ENCODE measurements at places on chromosomes 1 and 21. TPM values are rescaled to one million over a fixed set of nuclear protein-coding genes. Genes with fewer than 3 reads are reported as not detected.

SYT6 gene
- total RNA-seq, result 0.12 TPM

TMIGD3 gene
- 6.0 TPM for total RNA-seq

GNAT2 gene
- not detected for total RNA-seq

LCE6A gene
- not detected for total RNA-seq

TDRD10 gene
- total RNA-seq, result 16.5 TPM

L1TD1 gene
- total RNA-seq, result 0.68 TPM

LRRC3 gene
- 1.6 TPM for total RNA-seq

GAS5 gene
- total RNA-seq, result 307 TPM

GJA8 gene
- not detected for total RNA-seq

KLHDC7A gene
- not detected for total RNA-seq

CYP4X1 gene
- total RNA-seq, result 16.3 TPM

S100A7A gene
- total RNA-seq, result not detected

JTB gene
- total RNA-seq, result 88.3 TPM

A3GALT2 gene
- 0.36 TPM for total RNA-seq

MROH9 gene
- 0.10 TPM for total RNA-seq

HMGB4 gene
- total RNA-seq, result not detected

NCSTN gene
- total RNA-seq, result 67.3 TPM

KIF26B gene
- 0.58 TPM for total RNA-seq

VWA1 gene
- total RNA-seq, result 35.6 TPM

C1orf167 gene
- total RNA-seq, result 1.3 TPM

ZNF697 gene
- total RNA-seq, result 5.1 TPM

SYPL2 gene
- 6.2 TPM for total RNA-seq

FMO5 gene
- 2.9 TPM for total RNA-seq

PLXNA2 gene
- total RNA-seq, result 37.3 TPM

LRRC39 gene
- total RNA-seq, result 1.4 TPM

PBXIP1 gene
- total RNA-seq, result 119 TPM

KRTAP21-2 gene
- not detected for total RNA-seq

MSH4 gene
- 0.72 TPM for total RNA-seq

CD5L gene
- 1.0 TPM for total RNA-seq

TDRD5 gene
- total RNA-seq, result not detected

SLC2A5 gene
- 5.8 TPM for total RNA-seq

CATSPERE gene
- 2.0 TPM for total RNA-seq

CELA3B gene
- 1.8 TPM for total RNA-seq

LRRN2 gene
- 6.8 TPM for total RNA-seq

C1orf116 gene
- 0.13 TPM for total RNA-seq

NTNG1 gene
- 1.0 TPM for total RNA-seq

KPRP gene
- total RNA-seq, result not detected

PSRC1 gene
- 4.2 TPM for total RNA-seq

AIM2 gene
- 2.6 TPM for total RNA-seq

ROR1 gene
- total RNA-seq, result 30.9 TPM

ECM1 gene
- total RNA-seq, result 26.3 TPM

CDK18 gene
- total RNA-seq, result 47.1 TPM

VHLL gene
- not detected for total RNA-seq

USH2A gene
- total RNA-seq, result not detected

TRIM45 gene
- 5.0 TPM for total RNA-seq

PLEKHA6 gene
- total RNA-seq, result 3.9 TPM

SLC45A1 gene
- 5.4 TPM for total RNA-seq

COL11A1 gene
- total RNA-seq, result 0.29 TPM

FAM43B gene
- 2.7 TPM for total RNA-seq

RGS16 gene
- 20.9 TPM for total RNA-seq

VTCN1 gene
- total RNA-seq, result not detected

CLEC20A gene
- not detected for total RNA-seq

C2CD4D gene
- not detected for total RNA-seq

CCNL2 gene
- 153 TPM for total RNA-seq

CRYAA gene
- total RNA-seq, result not detected

Data from aorta (tissue), 5 donors.